Tibial artery (tissue), 4 donors: ENCODE measurements at places on chromosomes 6 and 20.

DNA sequence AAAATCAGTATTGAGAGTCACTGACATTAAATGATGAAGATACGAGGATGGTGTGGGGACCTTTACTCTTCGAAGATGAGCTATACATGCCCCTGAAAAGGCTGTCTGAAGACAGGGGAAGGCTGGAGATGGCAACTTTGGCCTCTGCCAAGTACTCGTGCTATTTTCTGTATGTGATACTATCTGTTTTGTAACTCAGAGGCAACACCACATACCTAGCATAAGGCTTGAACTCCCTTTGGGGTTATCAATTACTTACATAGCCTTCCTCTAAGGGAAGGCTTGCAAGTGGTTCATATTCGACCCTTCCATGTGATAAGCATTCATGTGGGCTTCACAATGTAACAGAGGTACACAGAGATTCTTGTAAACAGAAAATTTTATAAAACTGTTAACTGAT is 68.7 kb upstream of the FBXO30 start:
- DNase-seq, result no peak

DNA sequence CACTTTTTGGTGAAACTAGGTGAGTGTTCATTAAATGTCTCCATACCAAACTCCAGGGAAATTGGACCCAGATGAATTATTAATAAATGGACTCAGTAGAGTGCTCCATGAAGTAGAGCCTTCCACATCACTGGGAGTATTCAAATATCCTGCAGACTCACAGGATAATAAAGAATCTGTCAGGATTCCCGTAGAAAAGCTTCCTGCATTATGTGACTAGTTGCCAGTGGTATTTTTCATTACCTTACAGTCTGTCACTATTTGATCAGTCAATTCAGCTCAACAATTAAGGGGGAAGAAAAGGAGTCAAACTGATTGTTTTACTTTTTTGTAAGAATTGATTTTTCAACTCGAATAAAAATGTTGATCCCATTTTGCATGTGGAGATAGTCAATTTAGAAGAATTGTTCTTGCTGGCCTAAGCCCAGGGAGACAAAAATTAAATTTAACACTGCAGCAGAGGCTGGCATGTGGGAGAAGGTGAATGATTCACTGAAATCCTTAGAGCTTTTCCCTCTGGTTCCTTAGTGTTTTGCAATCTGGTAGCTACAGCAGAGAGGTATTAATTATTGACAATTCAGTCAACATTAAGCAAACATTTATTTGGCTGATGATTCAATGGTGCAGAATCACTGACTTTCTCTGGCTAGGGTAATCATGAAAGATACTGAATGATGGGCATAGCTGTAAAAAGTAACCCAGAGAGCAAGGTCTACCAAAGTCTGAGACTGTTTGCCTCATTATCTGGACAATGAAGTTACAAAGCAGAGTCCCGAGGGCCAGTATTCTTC is 442.4 kb downstream of the CD83 start:
- no peak for DNase-seq

DNA sequence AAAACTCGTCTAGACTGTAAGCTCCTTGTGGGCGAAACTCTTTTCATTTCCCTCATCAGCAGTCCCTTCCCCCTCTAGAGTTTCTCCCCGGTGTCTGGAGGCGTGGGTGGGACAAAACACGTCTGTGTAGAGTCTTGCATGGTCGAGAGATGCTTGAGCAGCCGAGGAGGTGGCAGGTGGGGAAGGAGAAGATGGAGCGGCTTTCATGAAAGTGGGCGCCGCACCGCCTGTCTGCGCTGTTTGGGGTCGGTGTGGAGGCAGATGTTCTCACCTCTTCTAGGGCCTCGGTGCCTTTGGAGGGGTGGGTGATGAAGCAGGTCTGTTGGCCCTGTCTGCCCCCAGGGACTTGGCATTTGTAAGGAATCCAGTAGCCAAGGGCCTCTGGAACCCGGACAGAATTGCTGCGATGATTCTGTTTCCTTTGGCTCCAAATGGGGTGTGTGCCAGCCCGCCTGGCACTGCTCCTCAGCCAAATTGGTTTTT is 1.2 kb downstream of the BRPF3 start:
- DNase-seq, result peak; percentile 65

GRCh38 chr20:15814360-15814759 is 758.9 kb downstream of the KIF16B start:
- DNase-seq, result no peak

DNA sequence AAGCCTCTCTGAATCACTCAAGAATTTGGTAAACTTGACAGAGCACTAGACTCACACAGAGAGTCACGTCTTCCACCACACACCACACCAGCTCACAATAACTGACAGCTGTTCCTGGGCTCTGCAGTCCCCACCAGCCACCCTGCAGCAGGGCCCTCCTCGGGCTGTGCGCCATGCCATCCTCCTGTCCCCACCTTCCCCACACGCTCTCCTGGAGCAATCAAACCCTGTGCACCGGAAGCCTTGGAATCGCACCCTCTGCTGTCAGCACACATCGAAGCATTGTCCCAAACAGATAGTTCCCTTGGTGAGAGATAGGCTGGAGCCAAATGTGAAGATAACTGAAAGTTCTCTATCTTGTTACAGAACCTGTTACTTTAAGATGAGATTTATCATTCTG is 191.0 kb downstream of the TBXT start:
- no peak for DNase-seq

DNA sequence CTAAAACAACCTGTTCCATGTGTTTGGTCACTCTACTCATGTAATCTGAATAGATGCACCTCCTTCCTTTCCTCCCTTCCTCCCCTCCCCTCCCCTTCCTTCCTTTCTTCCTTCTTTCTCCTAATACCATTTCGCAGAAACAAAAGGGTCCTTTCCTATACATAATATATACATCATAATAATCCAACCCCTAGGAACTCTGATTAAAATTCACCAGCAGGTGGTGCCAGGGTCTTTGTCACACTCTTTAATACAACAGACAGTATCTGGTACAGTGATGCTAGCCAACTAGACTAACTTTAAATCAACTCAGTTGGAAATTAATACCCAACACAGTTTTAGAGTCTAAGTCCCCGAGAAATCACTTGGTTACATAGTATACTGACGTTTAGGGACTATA is 181.2 kb upstream of the SHLD1 start:
- no peak for DNase-seq

- DNase-seq, result no peak
These were observed 62.6 kb upstream of the ADGRB3 start for GRCh38 chr6:68572525-68572924.

- no peak for DNase-seq
These were observed 8.2 kb downstream of the CUL7 start for GRCh38 chr6:43045371-43045930.

- no peak for DNase-seq
These were observed 75.2 kb upstream of the TOP1 start for GRCh38 chr20:40953416-40953815.

DNA sequence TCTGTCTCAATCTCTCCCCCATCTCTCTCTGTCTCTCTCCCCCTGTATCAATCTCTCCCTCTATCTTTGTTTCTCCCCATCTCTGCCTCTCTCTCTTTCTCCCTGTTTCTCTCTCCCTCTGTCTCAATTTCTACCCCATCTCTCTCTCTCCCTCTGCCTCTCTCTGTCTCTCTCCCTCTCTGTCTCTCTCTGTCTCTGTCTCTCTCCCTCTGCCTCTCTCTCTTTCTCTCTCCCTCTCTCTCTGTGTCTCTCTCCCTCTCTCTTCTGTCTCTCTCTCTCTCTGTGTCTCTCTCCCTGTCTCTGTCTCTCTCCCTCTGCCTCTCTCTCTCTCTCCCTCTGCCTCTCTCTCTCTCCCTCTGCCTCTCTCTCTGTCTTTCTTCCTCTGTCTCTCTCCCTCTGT is 62.6 kb downstream of the DACT2 start:
- DNase-seq, result no peak

- DNase-seq, result no peak
These were observed 63.3 kb downstream of the SASH1 start for GRCh38 chr6:148405894-148406293.

GRCh38 chr6:69917834-69918233 is 51.5 kb downstream of the COL19A1 start:
- no peak for DNase-seq

DNA sequence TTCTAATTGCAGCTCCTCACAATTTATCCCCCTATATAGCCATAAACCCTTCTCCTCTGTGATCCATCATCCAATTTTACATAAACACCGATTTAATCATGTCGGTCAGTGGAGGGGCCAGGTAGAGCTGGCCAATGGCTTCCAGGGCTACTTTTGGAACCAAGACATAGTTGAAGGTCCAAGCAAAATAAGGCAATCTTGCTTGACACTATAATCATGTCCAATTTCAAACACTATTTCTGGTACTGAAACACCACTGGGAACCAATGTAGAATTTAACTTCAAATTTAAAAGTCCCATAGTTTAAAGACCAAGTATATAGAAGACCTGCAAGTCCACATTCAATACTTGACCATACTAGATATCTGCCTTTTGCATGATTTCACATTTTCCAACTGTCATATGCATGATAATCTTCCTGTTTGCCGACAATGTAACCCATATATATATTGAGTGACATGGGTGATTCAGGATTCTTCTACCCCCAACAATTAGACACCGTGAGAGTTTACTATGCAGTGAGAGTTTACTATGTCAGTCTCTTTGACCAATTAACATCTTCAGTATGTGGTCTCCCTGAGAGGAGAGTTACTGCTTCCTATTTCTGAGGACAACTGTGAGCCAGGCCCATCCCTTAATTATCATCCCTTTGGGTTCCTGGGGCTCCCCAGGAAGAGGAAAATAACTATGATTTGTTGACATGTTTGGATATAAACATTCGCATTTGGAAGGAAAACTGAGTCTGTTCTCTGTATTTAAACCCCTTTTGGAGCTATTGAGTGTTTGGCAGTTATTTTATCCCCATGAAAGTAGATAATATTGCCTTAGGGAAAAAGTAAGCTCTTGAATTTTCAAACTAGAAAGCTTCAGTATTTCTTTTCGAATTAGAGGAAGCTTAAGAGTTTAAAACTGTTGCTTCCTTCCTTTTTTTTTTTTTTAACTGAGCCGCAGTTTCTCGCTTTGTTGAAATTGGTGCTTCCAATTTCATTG is 31.8 kb downstream of the SAMD3 start:
- DNase-seq, result no peak

DNA sequence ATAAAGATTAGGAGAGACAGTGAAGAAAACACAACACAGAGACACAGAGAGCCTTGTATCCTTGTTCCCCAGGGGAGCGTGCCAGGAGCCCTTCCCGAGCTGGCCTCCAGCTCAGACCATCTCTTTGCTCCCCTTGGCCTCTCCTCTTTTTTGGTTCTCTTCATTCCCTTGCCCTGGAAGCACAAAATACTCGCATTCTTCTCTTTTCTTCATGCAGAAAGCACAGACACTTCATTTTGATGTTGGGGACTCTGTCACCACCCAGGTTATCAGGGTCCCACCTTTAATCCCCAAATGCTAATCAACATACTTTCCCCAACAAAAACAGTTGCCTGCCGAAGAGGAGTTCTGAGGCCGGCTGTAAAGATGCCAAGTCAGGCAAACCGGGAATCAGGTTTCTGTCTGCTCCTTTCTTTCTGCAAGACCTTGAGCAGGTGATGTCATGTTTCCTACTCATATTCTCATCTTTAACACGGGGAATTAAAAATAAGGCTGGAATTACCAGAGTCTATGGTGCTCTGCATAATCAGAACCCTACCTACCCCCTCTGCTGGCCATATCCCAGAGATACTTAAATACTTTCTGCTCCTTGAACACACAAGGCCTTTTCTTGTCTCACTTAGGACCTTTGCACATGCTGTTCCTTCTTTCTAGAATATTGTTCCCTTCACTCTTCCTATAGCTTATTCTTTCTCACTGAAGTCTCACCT is 21.7 kb downstream of the TGM6 start:
- no peak for DNase-seq

- no peak for DNase-seq
These were observed 197.4 kb downstream of the PTPRK start for GRCh38 chr6:128323011-128323410.

DNA sequence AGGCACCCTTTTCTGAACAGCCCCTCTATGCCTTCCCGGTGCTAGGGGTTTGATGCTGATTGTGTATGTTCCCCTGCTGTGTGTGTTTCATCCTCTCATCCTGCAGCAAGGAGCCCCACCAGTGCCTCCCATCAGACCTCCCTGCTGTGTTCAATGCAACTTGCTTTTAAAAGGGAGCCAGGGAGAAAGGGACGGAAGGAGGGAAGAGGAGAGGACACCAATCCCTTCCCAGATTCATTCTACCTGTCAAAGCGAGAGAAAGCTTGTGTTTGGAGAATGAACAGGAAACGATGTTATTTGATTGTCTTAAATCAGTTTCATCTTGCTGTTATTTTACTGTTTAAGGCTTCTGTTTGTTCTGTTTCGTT is 259.2 kb downstream of the ADGB start:
- no peak for DNase-seq

GRCh38 chr6:149217466-149217888 is 100.0 kb upstream of the TAB2 start:
- DNase-seq, result no peak

DNA sequence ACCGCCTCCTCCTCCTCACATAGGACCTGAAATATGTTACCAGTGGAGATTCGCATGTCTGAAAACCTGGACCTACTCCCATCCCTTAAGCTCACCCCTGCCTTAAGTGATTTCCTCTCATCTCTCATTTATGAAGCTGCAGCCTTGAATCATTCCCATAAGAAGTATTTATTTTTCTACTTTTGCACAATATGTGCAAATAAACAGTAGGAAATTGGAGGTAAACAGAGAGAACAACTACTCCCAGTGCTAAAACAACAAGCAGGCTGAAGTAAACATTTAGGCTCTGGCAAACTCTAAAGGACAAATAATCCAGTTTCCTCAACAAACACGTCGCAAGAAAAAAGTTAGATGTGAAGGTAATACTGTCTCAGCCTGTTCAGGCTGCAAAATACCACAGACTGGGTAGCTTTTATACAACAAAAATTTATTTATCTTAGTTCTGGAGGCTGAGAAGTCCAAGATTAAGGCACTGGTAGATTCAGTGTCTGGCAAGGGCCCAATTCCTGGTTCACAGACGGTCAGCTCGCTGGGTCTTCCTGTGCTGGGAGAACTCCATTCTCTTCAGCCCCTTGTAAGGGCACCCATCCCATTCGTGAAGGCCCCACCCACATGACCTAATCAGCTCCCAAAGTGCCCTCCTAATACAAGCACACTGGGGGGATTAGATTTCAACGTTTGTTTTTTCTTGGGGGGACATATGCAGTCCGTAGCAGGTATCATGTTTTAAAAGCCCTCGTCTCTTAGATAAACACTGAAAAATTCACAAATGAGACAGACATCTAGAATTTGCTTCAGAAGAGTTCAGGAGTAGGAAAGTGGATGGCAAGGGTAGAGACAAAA is 15.6 kb downstream of the SPATA2 start:
- DNase-seq, result peak; percentile 21

DNA sequence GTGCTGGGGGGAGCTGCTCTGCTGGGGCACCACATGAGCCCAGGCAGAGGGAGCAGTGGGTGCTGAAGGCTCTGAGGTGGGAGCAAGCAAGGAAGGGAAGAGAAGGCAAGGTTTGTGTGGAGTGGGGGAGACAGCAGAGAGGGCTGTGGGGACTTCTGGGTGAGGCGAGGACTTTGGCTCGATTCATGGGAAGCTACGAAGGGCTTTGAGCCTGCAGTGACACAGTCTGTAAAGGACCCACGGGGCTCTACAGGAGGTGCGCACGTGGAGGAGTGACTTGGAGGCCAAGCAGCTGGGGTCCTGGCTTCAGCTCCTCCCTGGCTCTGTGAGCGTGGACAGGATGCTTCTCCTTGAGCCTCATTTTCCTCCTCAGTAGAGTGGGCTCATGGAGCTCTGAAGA is 29.1 kb upstream of the CSNK2A1 start:
- DNase-seq, result no peak

- no peak for DNase-seq
These were observed 186.9 kb downstream of the HIVEP2 start for GRCh38 chr6:142757852-142758628.

- no peak for DNase-seq
These were observed 2.1 kb downstream of the PRSS35 start for GRCh38 chr6:83514466-83514865.
